ENCODE measurements at places on chromosomes 7 and 10. TPM values are rescaled to one million over a fixed set of nuclear protein-coding genes. Genes with fewer than 3 reads are reported as not detected.

DNA sequence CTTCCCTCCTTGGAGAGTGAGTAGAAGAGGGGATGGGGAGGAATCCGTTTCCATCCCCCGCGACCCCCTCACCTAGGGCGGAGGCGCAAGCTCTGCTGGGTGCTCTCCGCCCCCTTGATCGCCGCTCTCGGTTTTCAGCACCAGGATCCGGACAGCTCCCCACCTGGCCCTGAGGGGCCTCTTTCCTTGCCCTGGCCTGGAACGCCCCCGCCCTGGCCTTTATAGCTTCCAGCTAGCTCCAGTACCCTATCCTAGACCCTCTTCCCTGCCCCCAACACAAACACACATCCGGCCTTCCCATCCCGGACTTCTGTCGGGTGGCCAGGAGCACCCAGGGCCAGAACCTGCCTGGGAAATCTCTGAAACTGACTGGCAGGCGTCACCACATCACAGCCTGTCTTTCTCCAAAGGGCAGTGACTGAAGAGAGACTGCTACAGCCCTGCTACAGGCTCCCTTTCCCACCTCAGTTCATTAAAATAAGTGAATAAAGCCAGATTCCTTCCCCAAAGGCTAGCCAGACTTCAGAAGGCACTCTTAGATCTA lies 72.3 kb upstream of the LEP start:
- H3K36me3 ChIP-seq: peaks cover 3% of the 10 kb centered on the region
- H3K27me3 ChIP-seq: peaks cover 65% of the 10 kb centered on the region
- H3K4me1 ChIP-seq: peaks cover 13% of the 10 kb centered on the region
- H3K4me3 ChIP-seq: peak overlapping the region; percentile 49
- no peak overlapping the region for H3K27ac ChIP-seq

- H3K27ac ChIP-seq: no peak overlapping the region
- DNase-seq: no peak
- H3K27me3 ChIP-seq: no peaks in the 10 kb centered on the region
- no peak overlapping the region for H3K4me3 ChIP-seq
- H3K4me1 ChIP-seq: no peaks in the 10 kb centered on the region
- peaks cover 2% of the 10 kb centered on the region for H3K36me3 ChIP-seq
Measured at GRCh38 chr10:11225935-11226334, 208.3 kb downstream of the CELF2 start.

GRCh38 chr10:70682920-70683600 lies 10.8 kb downstream of the ADAMTS14 start:
- H3K27ac ChIP-seq: no peak overlapping the region
- no peaks in the 10 kb centered on the region for H3K27me3 ChIP-seq
- H3K4me3 ChIP-seq: no peak overlapping the region
- no peaks in the 10 kb centered on the region for H3K36me3 ChIP-seq
- DNase-seq: peak; percentile 81
- peaks cover 17% of the 10 kb centered on the region for H3K4me1 ChIP-seq

DNA sequence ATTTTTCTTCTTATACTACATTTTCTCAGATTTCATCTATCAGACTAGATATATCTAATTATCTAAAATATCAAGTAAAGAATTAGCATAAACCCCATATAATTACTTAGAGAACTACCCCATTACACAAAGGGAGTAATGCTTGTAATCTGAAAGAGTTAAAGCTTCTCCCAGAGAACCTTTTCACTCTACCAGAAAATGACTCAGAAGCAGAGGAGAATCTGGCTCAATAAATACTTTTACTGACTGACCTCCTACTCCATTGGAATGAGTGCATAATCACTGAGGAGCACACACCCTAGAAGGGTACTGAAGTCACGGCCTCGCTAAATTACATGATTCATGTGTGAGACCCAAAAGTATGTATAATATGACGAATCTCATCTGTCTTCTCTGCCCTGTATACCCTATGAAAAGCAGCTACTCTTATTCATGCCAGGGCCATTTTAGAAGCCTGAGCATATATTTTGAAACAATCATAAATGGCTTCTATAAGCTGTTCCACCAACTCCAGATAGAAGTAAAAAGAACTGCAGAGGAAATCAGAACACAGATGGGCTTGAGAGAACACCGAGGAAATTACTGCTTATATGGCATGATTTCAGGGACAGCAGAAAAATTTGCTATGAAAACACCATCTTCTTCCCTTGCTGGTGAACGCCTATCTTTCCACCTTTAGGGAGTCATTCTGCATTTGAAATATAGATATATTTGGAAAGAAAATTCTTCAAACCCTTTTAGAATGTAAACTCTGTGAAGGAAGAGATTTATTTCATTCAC lies 32.7 kb downstream of the DNMBP start:
- no peak for DNase-seq
- no peaks in the 10 kb centered on the region for H3K27me3 ChIP-seq
- peak overlapping the region; percentile 98 for H3K27ac ChIP-seq
- peak overlapping the region; percentile 55 for H3K4me3 ChIP-seq
- peaks cover 2% of the 10 kb centered on the region for H3K36me3 ChIP-seq
- peaks cover 53% of the 10 kb centered on the region for H3K4me1 ChIP-seq

GRCh38 chr7:77757589-77757988 lies 40.6 kb downstream of the TMEM60 start:
- H3K4me1 ChIP-seq: peaks cover 7% of the 10 kb centered on the region
- no peak overlapping the region for H3K27ac ChIP-seq
- H3K27me3 ChIP-seq: no peaks in the 10 kb centered on the region
- no peaks in the 10 kb centered on the region for H3K36me3 ChIP-seq

GRCh38 chr7:45593877-45594276 lies 19.7 kb downstream of the ADCY1 start:
- H3K27ac ChIP-seq: no peak overlapping the region
- H3K4me3 ChIP-seq: no peak overlapping the region
- no peak for DNase-seq
- H3K4me1 ChIP-seq: no peaks in the 10 kb centered on the region
- no peaks in the 10 kb centered on the region for H3K36me3 ChIP-seq

- H3K4me3 ChIP-seq: no peak overlapping the region
- H3K4me1 ChIP-seq: no peaks in the 10 kb centered on the region
- DNase-seq: no peak
- no peaks in the 10 kb centered on the region for H3K27me3 ChIP-seq
- H3K36me3 ChIP-seq: peaks cover 29% of the 10 kb centered on the region
Measured at GRCh38 chr7:38229884-38230642, 43.4 kb downstream of the TARP start.

DNA sequence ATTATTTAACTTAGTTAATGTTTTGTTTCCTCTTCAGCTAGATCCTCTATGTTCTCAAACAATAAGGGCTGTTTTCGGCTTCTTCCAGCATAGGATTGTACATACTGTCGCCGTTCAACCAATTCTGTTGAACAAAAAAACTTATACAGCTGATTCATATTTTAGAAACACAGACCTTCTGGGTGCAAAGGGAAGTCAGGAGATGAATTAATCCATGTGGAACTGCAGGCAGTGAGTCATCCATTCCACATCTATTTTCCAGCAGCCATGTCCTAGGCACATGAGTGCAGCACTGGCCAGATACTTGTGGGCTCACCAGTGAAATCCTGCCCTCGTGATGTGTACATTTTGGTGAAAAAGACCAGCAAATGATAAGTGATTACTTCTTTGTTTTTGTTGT lies 163.2 kb downstream of the JAZF1 start:
- H3K27ac ChIP-seq: no peak overlapping the region
- H3K27me3 ChIP-seq: no peaks in the 10 kb centered on the region
- no peak for DNase-seq
- no peak overlapping the region for H3K4me3 ChIP-seq
- peaks cover 3% of the 10 kb centered on the region for H3K36me3 ChIP-seq

DNA sequence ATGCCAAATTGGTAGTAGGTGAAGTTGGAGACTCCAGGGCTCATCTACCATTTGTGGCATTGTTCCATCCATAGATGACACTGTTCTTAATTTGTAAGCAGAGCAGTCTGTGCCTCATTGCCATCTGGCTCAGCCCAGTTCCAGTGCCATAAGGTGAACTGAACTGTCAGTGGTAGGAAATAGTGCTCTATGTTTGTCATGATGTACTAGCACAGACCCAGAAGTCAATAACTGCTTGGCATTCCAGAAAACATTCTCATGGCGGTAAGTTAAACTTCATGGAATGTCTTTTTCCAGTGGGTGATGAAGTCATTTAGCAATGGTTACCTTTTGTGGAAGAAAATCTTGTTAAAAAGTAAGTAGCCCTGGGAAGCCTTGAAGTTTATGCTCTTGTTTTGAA lies 302.7 kb downstream of the SUGCT start:
- peaks cover 60% of the 10 kb centered on the region for H3K4me1 ChIP-seq
- H3K4me3 ChIP-seq: no peak overlapping the region
- H3K36me3 ChIP-seq: peaks cover 22% of the 10 kb centered on the region
- no peak for DNase-seq

GRCh38 chr10:5648494-5649457 lies 17.6 kb downstream of the ASB13 start:
- H3K4me3 ChIP-seq: no peak overlapping the region
- H3K4me1 ChIP-seq: no peaks in the 10 kb centered on the region
- no peaks in the 10 kb centered on the region for H3K27me3 ChIP-seq
- peaks cover 23% of the 10 kb centered on the region for H3K36me3 ChIP-seq

- H3K27me3 ChIP-seq: no peaks in the 10 kb centered on the region
- DNase-seq: no peak
- no peaks in the 10 kb centered on the region for H3K4me1 ChIP-seq
- H3K27ac ChIP-seq: no peak overlapping the region
Measured at GRCh38 chr7:16278167-16278787, 143.1 kb downstream of the CRPPA start.

- no peak for DNase-seq
- H3K4me3 ChIP-seq: no peak overlapping the region
- peaks cover 4% of the 10 kb centered on the region for H3K4me1 ChIP-seq
- peaks cover 2% of the 10 kb centered on the region for H3K36me3 ChIP-seq
Measured at GRCh38 chr10:8073691-8074416, 19.4 kb downstream of the GATA3 start.

DNA sequence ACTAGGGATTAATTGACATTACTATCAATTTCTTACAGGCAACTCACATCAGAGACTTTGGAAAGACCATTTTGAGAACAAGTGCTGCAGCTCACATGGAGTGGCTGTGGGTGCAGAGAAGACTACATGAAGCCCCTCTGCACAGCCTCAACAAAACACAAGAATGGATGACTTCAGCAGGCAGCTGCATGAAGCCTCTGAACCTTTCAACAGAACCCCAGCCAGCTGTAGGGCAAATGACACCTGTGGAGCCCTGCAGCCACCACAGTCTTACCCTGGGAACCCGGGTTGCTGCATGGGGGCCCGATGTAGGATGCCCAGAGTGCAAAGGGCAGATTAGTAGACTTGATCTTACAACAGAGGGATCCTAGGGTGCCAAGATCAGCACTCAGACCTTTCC lies 62.0 kb upstream of the CAMK2B start:
- H3K36me3 ChIP-seq: peaks cover 35% of the 10 kb centered on the region
- no peak for DNase-seq
- no peak overlapping the region for H3K4me3 ChIP-seq
- H3K27ac ChIP-seq: no peak overlapping the region

DNA sequence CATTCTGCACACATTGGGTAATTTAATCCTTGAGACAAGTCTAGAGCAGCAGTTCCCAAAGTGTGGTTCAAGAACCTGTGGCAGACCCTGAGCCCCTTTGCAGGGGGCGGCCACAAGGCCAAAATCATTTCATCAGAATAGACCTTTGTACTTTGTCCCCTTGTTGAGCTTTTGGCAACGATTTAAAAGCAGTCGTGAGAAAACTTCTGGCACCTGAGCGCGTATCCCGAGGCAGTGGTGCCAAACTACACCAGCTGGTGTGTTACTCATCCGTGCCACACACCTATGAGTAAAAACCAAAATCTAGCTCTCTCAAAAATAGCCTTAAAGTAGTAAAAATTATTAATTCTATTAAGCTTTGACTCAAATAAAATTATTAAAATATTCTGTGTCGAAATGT lies 306.8 kb downstream of the SDK1 start:
- no peaks in the 10 kb centered on the region for H3K27me3 ChIP-seq
- no peak overlapping the region for H3K4me3 ChIP-seq
- no peak overlapping the region for H3K27ac ChIP-seq
- H3K36me3 ChIP-seq: no peaks in the 10 kb centered on the region
- DNase-seq: no peak
- H3K4me1 ChIP-seq: peaks cover 12% of the 10 kb centered on the region

GRCh38 chr7:47759056-47759706 lies 177.3 kb upstream of the TNS3 start:
- H3K36me3 ChIP-seq: peaks cover 2% of the 10 kb centered on the region
- peaks cover 78% of the 10 kb centered on the region for H3K4me1 ChIP-seq
- H3K27me3 ChIP-seq: no peaks in the 10 kb centered on the region
- peak overlapping the region; percentile 99 for H3K27ac ChIP-seq
- H3K4me3 ChIP-seq: no peak overlapping the region
- no peak for DNase-seq

GRCh38 chr7:8121243-8121642 lies 140.7 kb downstream of the ICA1 start:
- no peak overlapping the region for H3K27ac ChIP-seq
- peaks cover 3% of the 10 kb centered on the region for H3K27me3 ChIP-seq
- H3K4me3 ChIP-seq: no peak overlapping the region
- no peak for DNase-seq
- no peaks in the 10 kb centered on the region for H3K4me1 ChIP-seq
- H3K36me3 ChIP-seq: no peaks in the 10 kb centered on the region

Gene PPP1R17
- total RNA-seq: not detected

Gene RGR
- not detected for total RNA-seq

Gene NRP1
- total RNA-seq: 111 TPM

Gene TMEM270
- total RNA-seq: not detected

Gene ADCY1
- 0.50 TPM for total RNA-seq

Gene AKR1C8
- total RNA-seq: not detected

Data from chondrocyte (in vitro differentiated cells).